EH (cell line): ENCODE measurements at places on chromosomes 2 and 18.
A peak's percentile ranks its signal among the peaks of the same experiment; 100 is the strongest.

DNA sequence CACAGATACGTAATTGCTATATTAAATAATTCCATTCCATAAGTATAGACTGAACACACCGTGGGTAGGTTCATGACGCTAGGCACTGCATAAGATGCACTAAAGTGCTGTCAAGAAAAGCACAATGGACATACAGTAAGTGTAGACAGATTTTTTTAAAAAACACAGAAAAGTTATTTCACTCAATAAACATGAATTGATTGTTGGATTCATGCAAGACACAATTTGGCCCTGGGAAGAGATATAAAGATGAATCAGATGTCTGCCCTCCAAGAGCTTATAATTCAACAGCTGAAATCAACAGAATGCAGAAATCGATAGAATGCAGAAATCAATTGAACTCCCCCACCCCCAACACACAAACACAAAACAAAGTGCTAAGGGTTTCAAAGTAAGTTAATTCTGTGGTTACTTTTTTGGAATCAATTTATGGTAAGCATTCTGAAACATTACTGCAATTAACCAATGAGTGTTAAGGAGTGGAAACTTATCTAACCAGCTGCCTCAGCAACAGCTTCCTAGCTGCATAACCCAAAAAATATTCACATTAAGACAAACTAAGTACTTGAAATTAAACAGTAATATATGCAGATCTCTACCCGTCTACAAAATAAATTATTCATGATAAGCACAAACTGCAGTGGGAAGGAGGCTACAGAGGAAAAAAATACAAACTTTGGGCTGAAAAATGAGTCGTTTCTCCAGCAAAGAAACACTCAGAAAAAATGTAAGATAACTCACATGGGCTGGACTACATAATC lies 1.6 kb downstream of the NBAS start:
- DNase-seq: no peak

DNA sequence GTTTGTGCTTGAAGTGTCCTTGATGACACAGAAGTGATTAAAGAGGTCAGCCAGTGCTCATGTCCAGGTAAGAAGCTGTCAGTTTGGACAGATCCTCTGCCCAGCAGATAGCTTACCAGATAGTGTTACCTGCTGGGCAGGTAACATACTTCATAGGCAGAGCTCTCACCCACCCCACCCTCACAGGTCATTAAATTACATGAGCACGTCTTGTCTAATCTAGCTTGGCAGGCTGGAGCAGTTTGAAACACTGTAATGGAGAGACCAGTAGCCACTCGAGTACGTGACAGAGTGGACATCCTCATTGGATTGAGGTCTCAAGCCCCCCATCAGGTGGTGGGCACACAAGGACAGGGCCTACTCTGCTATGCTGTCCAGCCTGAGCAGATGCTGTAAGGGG lies 27.1 kb downstream of the TTC32 start:
- DNase-seq: no peak

GRCh38 chr18:79405019-79405780 lies 9.5 kb downstream of the NFATC1 start:
- DNase-seq: no peak

- DNase-seq: no peak
Measured at GRCh38 chr2:77864426-77864825, 342.2 kb upstream of the LRRTM4 start.

DNA sequence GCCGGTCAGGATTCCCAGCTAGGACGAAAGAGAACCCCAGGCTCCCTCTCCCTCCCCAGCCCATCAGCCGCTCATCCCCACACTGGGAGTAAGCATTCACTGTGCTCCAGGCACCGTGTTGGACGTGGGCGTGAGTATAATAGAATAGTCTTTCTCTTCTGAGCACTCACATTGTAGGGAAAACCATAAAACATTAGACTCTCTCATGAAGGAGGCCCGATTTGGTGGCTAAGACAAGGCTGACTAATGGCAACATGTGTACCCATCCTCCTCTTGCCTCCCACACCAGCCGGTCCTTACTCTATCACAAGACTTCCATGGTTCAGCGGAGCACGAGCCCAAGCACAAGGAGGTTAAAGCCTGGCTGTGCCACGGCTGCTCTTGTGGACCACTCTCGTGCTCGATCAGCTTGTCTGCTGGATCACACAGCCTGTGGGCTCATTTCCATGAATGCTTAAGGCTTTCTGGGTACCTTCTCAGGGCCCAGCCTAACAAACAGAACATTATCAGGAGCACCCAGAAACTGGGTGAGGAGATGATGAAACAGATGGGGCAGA lies 540.9 kb upstream of the RAB6C start:
- no peak for DNase-seq

- DNase-seq: peak; percentile 38
Measured at GRCh38 chr2:187956906-187957534, 334.7 kb upstream of the GULP1 start.

DNA sequence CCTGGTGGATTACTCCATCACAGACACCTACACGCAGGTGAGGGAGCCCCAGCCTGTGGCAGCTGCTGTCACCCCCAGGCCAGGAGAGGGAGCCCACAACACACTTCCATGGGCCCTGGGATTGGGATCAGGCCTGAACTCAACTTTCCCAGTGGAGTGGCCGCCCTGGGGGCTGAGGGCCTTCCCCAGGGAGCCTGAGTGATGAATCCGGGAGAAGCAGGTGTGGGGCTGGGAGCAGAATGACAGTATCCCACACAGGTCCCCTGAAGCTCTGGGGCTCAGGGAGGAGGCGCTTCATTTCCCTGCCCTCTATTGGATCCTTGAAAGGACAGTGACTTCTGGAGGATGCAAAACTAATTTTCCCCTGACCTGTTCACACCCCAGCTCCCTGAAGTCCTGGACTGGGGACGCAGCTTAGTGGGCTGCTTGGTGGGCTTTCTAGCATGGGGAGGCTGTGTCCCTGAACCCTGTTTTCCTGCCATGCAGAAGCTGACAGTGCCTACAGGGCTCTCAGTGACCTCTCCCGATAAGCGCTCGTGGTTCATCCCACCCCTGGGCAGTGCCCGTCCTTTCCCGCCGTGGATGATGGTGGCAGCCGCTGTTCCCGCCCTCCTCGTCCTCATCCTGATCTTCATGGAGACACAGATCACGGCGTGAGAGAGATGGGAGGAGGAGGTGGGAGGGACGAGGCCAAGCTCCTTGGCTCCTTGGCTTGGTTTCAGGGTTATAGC lies 11.0 kb downstream of the SLC4A3 start:
- no peak for DNase-seq

DNA sequence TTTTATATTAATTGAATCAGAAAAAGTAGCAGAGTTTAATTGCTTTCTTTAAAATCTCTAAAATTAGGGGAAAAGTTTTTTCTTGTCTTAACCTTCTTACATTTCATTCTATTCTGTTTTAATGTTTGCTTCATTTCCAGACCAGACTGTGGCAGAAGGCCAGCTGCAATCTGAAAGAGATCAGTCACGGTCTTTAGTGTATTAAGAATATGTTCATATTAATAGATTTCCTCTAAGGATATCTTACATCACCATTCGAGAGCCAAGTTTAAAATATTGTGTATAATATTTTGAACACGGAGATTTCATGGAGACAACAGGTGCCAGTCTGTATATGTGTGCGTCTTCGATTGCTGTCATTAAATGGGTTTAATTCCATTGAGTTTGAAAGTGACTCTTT lies 230.9 kb upstream of the ZSWIM2 start:
- DNase-seq: no peak

- DNase-seq: peak; percentile 48
Measured at GRCh38 chr18:74252039-74252395, 39.7 kb downstream of the CYB5A start.

GRCh38 chr18:54284981-54285785 lies 15.9 kb downstream of the POLI start:
- DNase-seq: peak; percentile 72

GRCh38 chr2:43737855-43738254 lies 36.0 kb upstream of the DYNC2LI1 start:
- peak; percentile 23 for DNase-seq

DNA sequence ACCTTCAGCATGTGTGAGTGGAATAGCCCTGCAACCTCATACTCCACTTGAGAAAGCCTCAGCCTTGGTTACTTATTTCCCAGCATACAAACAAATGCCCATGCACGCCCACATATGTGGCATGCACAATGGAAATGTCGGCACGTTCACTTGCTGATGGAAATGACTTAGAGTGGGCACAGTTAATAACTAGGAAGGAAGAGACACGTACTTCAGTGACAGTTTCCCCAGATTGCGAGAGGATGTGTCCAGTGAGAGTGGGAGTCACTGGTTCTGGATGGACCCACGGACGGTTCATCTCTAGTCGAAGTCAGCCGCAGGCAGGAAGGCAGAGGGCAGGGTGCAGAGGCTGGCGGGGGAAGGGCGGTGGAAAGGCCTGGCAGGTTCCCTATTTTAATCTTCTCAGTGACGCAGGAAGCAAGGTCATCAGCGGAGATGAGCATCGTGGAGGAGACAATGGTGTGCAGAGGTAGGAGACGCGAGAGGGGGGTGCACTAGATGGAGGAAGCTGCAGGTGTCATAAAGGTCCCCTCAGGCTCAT lies 350.7 kb upstream of the MYT1L start:
- no peak for DNase-seq

- no peak for DNase-seq
Measured at GRCh38 chr2:98448441-98449145, 3.9 kb downstream of the INPP4A start.

- peak; percentile 52 for DNase-seq
Measured at GRCh38 chr2:235255693-235256092, 238.2 kb upstream of the AGAP1 start.

GRCh38 chr2:26679867-26680266 lies 12.7 kb upstream of the KCNK3 start:
- DNase-seq: no peak

- DNase-seq: no peak
Measured at GRCh38 chr2:202841090-202841867, 30.3 kb downstream of the ICA1L start.

- no peak for DNase-seq
Measured at GRCh38 chr2:111091811-111092211, 28.9 kb upstream of the BCL2L11 start.

DNA sequence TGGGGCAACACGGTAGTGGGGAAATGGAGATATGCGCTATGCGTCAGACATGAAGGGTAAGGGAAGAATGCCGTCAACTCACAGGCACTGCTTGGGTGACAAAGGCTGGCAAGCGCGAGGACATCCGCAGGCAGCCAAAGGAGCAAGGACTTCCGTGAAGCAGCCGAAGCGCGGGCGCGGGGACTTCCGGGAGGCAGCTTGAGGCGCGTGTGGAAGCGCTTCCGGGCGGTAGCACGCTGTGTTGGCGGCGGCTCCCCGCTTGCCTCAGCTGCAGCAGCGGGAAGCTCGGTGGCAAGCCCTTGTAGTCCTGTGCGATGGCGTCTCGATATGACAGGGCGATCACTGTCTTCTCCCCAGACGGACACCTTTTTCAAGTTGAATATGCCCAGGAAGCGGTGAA lies at the start of gene PSMA8:
Gene PSMA8, plus strand, starts transcription at position 218 of the 400 bp plus-strand sequence. Its CDS starts 97 bp downstream, at position 315.
- DNase-seq: no peak

DNA sequence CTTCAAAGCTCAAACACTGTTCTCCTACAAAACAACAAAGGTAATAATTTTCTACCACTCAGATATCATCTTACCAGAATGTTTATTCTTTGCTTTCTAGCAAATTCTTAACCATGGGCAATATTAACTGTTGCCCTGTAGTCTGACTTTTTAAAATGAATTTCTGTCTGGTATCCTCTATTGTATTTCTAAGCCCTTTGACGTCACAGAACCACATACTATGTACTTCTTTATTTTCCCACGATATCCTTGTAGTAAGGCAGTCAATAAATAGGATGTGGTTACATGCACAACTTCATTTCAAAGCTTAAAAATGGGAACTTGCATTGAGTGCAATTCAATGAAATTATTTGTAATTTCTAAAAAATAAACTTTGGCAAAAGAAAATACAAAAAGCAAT lies 58.7 kb downstream of the THADA start:
- DNase-seq: no peak

- DNase-seq: no peak
Measured at GRCh38 chr2:112045446-112046014, 9.5 kb upstream of the TMEM87B start.

DNA sequence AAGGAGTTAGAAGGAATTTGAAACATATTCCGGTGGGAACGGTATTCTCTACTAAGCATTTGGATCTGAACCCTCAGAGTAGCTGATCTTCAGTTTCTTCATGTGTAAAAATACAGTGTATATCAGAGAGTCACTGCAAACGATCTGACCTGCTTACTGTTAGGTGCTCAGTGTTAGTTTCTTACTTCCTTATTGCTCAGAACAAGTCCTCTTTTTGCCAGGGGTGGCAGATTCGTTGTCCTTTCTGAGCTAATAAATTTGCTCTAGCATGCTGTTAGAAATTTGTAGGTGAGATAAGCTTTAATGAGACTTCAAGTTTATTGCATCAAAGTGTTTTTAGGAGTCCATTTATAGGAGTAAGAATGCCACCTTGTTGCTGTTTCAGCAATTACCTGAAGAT lies 15.8 kb downstream of the PLEKHA3 start:
- DNase-seq: no peak

DNA sequence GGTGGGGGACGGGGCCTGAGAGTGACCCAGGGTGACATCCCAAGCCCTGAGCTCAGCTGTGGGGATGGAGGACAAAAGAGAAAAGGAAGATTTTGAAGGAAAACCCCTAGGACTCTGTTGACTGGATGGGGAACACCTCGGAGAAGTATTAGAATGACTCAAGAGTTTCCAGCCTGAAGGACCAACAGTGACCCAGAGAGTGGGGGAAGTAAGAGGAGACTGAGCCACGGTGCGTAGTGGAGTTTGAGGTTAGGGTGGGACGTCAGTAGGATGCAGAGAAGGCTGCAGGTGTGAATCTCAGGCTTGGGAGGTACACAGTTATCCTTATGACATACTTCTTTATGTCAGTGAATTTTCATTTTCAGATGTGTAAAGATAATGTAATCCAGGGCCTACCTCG lies 119.5 kb downstream of the NCK2 start:
- no peak for DNase-seq
